Activated T-helper 2 cell treated with anti-CD3 and anti-CD28 coated beads, Interferon-gamma antibody, Interleukin-2, Interleukin-4, amounts not matched to agents 10 μg/mL and 5 μg/mL and 100 μg/mL, durations not matched to agents 14 hours and 24 hours and 36 hours (primary cell): ENCODE measurements at places on chromosomes 7 and 10. TPM values are rescaled to one million over a fixed set of nuclear protein-coding genes. Genes with fewer than 3 reads are reported as not detected.

DNA sequence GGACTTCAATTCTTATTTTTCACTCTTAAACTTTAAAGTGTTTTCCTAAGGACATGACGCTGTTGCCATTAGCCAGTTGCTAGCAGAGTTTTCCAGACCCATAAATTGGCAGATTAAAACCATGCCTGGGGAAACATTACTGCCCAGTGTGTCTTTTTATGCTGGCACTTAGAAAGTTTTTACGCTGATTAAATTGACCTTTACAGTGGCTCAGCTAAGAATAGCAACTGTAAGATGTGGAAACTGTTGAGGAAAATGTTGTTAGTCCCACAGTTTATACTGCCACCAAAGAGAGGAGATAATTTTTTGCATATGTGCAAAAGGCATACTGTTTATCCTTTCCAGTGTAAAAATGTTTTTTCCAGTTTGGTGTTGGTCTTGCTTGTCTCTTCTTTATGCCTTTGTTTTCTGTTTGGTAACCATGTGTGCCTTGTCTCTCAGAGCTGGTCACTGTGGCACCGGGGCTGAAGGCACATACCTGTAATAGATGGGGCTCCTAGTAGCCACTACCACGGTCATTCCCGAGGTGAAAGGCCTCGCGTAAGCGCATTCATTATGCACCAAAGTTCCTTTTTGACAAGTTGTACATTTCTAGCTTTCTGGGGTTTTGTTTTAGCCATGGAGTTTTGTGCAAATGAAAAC lies 45.3 kb downstream of the CYP17A1 start:
- DNase-seq = no peak

GRCh38 chr10:110335314-110336064 lies 30.8 kb upstream of the SMNDC1 start:
- DNase-seq = no peak

- no peak for DNase-seq
Observed at GRCh38 chr10:12394241-12395033, 45.1 kb downstream of the CAMK1D start.

- no peak for DNase-seq
Observed at GRCh38 chr7:157089100-157089610, 49.6 kb upstream of the UBE3C start.

NSMCE4A gene
- total RNA-seq = 67.5 and 83.1 TPM in 2 replicates
